ENCODE measurements at places on chromosomes 5 and 9.
A peak's percentile ranks its signal among the peaks of the same experiment; 100 is the strongest.

DNA sequence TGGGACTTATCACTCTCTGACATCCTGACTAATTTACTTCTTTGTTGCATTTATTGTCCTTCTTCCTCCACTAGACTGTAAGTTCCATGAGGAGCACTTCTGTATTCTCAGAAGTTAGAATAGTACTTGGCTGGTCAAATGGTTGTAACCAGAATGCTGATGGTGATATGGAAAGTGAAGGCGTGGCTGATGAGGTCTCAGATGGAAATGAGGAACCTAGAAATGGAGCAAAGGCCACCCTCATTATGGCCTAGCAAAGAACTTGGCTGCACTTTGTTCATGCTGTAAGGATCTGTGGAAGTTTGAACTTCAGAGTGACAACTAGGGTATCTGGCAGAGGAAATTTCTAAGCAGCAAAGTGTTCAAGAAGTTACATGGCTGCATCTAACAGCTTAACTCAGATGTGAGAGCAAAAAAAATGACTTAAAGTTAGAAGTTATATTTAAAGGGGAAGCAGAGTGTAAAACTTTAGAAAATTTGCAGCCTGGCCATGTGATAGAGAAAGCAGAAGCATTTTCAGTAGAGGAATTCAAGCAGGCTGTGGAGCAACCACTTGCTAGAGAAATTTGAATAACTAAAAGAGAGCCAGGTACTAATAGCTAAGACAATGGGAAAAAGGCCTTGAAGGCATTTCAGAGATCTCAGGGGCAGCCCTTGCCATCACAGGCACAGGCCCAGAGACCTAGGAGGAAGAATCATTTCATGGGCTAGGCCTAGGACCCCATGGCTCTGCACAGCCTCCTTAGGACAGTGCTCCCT, 14.9 kb upstream of the SLC22A5 start:
- DNase-seq, result no peak

DNA sequence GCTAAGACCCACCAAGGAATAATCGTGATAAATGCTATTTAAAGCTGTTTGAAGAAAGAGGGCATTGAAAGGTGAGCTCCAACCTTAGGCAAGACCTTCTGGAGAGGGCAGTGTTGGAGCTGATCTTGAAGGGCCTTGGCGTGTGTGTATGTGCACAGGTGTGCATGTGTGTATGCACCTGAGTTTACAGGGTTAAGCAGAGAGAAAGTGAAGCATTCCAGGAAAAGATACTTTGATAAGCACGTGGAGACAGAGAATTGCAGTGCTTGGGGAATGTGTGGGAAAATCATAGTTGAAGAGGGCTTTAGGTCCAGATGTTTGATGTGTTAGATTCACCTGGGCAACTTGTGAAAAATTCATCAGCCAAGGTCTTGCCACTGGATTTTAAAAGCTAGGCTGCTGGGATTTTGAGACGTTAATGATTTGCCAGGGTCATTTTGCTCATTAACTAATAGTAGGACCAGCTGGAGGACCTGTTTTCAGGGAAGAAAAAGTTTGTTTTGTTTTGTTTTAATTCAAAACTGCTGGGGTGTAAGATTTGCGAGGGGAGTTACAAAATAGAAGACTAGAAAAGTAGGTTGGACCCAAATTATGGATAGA, 78.3 kb upstream of the ANKRD55 start:
- no peak for DNase-seq

DNA sequence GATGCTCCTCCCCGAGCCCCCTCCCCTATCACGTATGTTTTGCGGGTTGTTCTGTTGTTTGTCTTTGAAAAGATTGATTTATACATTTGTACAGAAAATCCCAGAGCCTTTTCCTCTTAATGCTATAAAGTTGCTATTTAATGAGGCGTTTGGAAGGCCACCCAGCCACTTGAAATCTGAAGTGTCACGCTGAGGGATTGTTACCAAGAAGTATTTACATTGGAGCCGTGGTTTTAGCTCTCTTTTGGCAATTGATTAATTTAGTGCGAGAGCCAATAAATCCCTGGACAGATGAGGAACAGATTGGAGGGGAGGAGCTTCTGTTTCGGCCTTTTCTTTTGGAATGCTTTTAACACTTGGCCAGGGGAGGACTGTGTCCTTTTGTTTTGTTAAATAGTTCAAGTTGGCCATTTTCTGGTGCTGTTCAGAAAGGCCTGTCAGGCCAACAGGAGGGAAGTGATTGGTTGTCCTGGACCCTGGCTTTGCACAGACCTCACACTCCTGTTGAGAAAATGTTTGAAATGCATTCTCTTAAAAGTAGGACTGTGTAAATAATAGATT, 250.2 kb downstream of the PDZD2 start:
- DNase-seq, result peak; percentile 12

GRCh38 chr5:32572778-32573480, 12.4 kb upstream of the SUB1 start:
- no peak for DNase-seq

GRCh38 chr5:53126521-53126920, 17.0 kb upstream of the MOCS2 start:
- DNase-seq, result no peak

GRCh38 chr9:111035543-111036428, 2.5 kb downstream of the LPAR1 start:
- no peak for DNase-seq

GRCh38 chr9:79707589-79707988, 135.8 kb downstream of the TLE4 start:
- no peak for DNase-seq

- no peak for DNase-seq
Observed at GRCh38 chr5:166860426-166860825, 1431.0 kb upstream of the WWC1 start.

DNA sequence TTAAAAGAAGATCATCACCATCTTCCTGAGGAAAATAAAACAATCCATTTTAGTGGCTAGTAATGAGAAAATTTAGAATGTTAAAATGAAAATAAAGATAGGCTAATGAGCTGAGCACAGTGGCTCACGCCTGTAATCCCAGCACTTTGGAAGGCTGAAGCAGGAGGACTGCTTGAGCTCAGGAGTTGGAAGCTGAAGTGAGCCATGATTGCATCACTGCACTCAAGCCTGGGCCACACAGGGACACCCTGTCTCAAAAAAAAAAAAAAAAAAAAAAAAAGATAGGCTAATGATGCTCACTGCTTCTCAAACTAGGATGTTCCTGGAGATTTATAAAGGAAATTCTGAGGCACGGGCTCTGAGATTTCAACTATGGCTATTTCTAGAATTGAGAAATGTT, 50.3 kb downstream of the CPLANE1 start:
- no peak for DNase-seq

GRCh38 chr5:31186672-31187267, 6.7 kb upstream of the CDH6 start:
- peak; percentile 52 for DNase-seq

- DNase-seq, result no peak
Observed at GRCh38 chr9:76744336-76744735, 19.9 kb upstream of the PCA3 start.

GRCh38 chr5:76709762-76710161, 6.2 kb upstream of the F2R start:
- no peak for DNase-seq

DNA sequence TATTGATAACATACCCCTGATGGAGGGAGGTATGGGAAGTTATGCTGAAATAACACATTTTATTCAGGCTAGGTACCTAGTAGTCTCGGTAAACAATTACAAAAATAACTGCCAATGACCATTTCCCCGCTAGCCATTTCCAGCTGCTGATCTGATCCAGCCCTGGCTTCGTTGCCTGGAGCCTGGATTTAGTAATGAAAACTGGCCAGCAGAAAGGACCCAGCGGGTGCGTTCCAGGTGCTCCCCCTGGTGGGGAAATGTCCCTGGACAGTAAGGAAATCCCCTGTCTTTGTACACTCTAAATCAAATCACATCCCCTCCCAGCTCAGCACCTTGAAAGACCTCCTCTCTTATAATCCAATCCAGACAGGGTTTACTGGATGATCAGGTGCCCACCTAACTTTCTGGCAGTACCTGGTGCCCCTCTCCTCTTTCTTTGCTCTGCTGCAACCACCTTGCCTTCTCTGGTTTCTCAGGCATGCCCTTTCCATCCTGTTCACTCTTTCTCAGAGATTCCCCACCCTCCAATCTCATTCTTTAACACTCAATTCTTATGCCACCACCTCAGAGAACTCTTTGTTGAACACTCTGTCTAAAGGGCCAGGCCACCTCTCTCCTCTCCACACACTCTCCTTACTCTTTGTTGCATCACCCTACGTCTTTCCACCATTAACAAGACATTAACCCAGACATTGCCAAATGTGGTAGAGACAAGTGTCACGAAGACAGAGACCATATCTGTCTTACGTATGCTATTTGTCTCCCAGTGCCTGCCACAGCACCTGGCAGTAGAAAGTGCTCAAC, 50.1 kb upstream of the SMAD5 start:
- DNase-seq, result peak; percentile 48

DNA sequence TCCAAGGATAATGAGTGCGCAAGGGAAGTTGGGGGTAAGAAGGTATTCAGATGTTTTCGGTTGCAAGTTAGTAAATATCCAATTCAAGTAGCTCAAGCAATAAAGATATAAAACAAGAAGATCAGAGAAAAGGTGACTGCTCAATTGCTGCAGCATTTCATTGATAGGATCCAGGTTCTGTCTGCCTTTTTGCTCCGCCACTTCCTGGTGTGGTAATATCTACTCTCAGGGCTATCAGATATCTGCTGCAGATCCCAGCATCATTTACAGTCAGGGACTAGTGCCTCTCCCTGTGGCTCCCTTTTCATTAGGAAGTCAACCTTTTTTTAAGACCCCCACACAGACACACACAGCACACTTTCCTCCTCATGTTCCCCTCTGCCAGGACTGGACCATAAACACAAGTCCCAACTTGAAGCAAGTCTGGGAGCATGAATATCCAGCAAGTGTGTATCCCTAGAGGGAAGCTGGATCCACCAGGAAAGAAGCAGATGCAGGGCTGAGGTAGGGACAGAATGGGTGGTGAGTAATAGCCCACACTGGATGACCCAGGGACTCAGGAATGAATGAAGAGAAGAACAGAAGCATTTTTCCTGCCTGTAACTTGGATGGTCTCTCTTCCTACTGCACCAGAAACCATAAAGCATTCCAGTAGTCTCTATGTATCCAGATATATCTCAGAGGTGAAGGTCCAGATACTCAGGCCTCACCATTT, 53.7 kb downstream of the ZNF622 start:
- DNase-seq, result no peak
